ENCODE measurements at places on chromosomes 4 and X. TPM values are rescaled to one million over a fixed set of nuclear protein-coding genes. Genes with fewer than 3 reads are reported as not detected.
A peak's percentile ranks its signal among the peaks of the same experiment; 100 is the strongest.

The ETDB gene
- not detected for total RNA-seq

GRCh38 chr4:123452616-123453015 lies 56.0 kb downstream of the SPRY1 start:
- no peak for DNase-seq

DNA sequence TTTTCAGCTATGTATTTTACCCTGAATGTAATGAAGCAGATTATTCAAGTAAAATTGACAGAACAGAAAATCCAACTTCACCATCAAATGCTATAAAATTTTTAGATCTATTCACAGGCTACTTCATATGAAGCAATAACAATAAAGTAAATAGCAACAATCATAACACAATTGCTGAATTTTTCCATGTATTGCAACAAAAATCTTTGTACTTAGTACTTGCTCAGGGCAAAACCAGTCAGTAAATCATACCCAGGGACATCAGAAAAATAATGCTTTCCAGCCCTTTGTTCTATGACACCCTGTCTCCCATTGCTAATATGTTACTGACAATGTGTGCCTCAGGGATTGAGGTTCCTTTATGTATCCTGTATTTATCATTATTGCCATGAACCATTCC lies 15.5 kb downstream of the TNIP3 start:
- no peak for DNase-seq

The PAGE2B gene
- total RNA-seq, result 0.49 TPM

The LUZP4 gene
- total RNA-seq, result not detected

The CHRDL1 gene
- 13.4 TPM for total RNA-seq

The CXCL1 gene
- total RNA-seq, result 1.9 TPM

The ENPEP gene
- total RNA-seq, result 26.7 TPM

- no peak for DNase-seq
These were observed 116.7 kb downstream of the AMELX start for GRCh38 chrX:11409957-11410356.

DNA sequence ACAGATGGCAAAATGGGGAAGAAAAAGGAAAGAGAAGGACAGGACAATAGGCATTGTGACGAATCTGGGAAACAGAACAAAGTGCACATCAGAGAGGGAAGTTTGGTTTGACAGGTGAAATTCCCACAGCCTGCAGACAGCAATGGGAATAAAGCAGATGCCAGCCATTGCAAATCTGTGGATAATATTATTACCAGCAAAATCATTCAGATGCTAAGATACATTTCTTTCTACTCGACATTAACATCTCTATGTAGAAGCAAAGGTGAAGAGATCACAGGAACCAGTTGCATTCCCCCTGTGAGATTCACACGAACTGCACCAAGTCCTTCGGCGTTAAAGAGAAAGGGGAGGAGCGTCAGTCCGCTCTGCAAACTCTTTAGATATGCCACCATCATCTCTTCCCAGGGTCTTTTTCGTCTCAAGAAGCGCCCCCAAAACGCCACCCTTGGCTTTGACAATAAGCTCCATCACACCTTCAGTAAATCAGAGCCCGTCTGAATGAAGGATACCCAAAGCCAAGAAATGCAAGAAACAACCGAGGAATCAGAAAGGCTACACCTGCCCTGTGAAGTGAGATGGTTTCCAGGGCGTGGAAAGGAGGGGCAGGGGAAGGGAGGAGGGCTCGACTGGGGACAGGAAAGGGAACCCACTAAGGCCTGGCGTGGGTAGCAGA lies 1.9 kb downstream of the NEUROG2 start:
- DNase-seq, result no peak

- no peak for DNase-seq
These were observed 3.8 kb downstream of the TMEM165 start for GRCh38 chr4:55399581-55399980.

DNA sequence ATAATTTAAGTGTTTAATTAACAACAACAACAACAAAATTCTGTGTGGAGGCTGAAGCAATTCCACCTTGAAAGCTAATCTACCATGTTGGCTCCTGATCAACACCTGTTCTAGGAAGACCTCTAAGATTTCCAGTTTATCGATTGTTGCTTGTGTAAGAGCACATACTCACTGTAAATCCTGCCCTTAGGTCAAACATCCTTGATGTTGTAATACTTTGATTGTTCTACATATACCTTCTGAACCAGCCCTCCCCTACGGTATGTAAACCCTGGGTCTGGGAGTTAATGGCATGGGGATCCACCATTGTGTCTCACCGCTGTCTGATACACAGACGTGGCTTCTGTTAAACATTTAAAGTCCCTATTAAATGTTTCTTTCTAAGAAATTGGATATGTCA lies 73.2 kb downstream of the RASL11B start:
- no peak for DNase-seq

GRCh38 chr4:8728536-8729407 lies 136.2 kb downstream of the CPZ start:
- no peak for DNase-seq

GRCh38 chrX:727738-728621 lies 97.4 kb downstream of the SHOX start:
- DNase-seq, result no peak

DNA sequence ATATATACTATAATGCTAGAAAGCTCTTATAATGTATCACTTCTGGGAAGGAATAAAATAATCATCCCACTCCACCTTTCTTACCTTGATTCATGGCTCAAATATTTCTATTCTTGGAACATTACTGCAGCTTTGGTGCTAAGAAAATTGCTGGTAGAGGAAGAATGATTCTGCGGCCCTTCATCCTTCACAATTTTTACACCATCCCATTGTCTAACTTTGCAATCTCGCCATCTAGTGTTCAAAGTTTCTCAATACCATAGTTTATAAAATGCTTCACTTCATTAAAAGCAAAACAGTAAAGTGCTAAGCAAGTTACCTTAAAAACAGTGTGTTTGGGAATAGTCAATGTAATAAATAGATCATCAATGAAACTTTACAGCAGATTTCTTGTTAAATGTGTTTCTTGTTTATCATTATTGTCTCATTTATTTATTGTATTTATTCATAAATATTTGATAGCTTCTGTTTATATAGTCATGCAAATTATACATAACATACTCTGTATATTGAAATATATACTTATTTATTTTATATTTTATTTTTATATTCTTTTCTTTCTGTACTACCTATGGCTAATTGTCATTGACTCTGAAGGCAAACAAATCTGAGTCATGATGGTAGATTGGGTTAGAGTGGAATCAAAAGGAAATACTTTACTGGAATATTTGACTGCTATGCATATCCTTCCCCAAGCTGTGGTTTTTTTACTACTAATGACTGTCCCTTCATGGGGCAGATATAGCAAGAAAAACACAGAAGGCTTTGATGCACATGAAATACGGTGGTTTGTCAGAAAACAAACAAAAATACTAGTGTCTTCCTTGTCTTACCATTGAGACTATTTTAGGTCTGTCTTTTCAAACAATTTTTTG lies 390.7 kb downstream of the MAPK10 start:
- DNase-seq, result peak; percentile 75

DNA sequence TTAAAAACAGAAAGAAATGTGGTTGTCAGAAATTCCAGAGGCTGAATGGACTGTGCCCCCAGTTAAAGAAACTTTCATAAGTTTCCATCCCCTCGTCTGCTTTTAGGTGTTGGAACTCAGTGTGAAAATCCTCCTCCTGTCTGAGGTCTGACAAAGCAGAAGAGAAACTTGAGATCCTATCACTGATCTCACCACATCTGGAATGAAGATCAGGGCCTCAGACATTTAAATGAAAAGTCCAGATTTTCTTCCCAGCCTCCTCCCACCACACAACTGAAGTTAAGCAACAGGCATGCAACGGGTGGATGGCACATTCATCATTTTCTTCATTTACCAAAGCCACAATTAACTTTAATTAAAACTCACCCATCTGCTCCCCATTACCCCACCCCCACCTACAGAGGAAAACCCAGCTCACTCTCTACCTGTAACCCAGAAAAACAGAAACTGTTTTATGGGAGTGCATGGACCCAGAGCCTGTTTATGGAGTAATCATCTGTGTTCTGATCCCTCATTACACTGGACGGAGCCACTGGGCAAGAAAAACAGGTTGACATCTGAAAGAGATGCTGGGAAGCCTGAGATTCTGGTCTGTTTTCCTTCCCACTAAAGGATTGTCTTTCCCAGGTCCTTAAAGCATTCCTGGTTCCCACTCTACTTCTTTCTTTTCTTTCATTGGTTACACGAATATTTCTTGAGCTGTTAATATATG lies 58.1 kb upstream of the HOPX start:
- DNase-seq, result no peak

The NRK gene
- total RNA-seq, result 36.1 TPM

The MGARP gene
- not detected for total RNA-seq

The AREG gene
- total RNA-seq, result 28.7 TPM

DNA sequence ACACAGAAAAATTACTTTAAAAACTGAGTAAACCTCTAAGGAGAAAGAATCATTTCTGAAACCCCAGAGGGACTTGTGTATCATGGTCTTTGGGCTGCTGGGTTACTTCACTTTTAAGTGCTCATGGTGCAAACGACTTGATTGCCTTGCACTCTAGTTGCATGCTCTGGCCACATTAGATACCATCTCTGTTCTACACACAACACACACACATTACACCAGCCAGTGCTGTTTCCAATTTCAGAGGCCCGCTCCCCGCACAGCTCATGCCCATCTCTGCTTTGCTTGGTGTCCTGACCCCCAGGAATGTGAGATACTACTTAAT lies 2.1 kb downstream of the PPP3CA start:
- DNase-seq, result no peak

DNA sequence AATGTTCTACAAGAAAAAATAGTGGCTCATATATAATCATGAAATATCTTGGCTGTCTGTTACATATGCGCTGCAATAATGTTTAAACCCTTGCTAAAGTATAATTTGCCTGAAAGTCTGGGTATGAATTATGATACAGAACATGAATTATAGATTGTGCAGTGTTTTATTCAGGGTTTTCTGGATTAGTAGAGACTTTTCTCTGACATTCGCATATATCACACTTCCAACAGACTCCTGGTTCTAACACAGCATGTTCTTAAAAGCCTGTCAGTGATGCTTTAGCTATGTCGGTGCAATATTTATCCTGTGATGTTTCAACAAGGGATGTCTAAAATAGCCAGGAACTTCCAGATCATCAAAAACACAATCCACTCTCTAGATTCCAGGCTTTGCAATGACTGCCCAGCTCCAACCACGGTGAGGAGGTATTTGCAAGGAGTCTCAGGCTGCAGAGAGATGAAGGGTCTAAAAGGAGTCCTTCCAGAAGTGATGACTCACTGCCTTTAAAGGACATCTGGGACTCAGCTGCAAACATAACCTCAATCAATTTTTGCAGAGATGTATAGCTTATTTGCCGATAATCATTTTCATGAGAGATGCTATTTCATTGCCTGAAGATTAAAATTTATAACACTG lies 69.4 kb downstream of the RWDD4 start:
- DNase-seq, result no peak

The VMA21 gene
- 28.7 TPM for total RNA-seq

The CT45A1 gene
- total RNA-seq, result not detected

- peak; percentile 95 for DNase-seq
These were observed 172.8 kb downstream of the SMIM20 start for GRCh38 chr4:26086621-26087441.

- DNase-seq, result no peak
These were observed 164.4 kb upstream of the CPEB2 start for GRCh38 chr4:14837860-14838259.

- no peak for DNase-seq
These were observed 160.4 kb downstream of the MAD2L1 start for GRCh38 chr4:119906277-119906676.

The AADAT gene
- total RNA-seq, result 8.1 TPM

GRCh38 chrX:133916984-133917722 lies 68.2 kb downstream of the GPC3 start:
- no peak for DNase-seq

GRCh38 chrX:136639506-136640176 lies 8.3 kb upstream of the CD40LG start:
- no peak for DNase-seq

The SHISA3 gene
- 2.3 TPM for total RNA-seq

DNA sequence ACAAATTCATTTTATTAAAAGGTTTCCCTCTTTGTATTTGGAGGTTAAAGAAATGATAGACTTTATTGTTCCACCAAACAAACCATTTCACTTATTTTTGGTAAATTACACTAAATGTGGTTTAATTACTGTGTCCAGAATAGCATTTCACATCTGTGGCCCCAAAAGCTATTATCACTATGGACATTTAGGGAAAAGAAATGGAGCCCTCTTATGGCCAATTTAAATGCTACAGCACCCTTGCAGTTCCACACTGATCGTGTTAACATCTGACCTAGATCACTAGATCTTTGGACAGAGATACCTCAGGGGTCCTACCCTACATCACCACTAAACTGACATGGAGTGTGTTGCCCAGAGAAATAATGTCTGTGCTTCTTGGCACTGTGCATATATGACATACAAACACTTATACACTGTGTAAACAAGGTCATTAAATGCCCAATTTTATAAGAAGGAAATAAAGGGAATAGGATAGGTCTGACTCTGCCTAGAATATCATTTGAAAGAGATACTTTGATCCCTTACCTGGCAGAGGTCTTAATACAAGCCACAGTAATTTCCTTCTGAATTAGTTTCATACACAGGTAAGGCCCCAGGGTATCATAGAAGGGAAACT lies 163.9 kb downstream of the KDR start:
- no peak for DNase-seq

GRCh38 chrX:107709266-107709806 lies 66.3 kb downstream of the TSC22D3 start:
- no peak for DNase-seq

All from skin of body (tissue), 3 donors.